ENCODE measurements at places on chromosomes 3 and 15.
A peak's percentile ranks its signal among the peaks of the same experiment; 100 is the strongest.

- no peak for DNase-seq
These were observed 428.4 kb upstream of the MDFIC2 start for GRCh38 chr3:70740872-70741271.

DNA sequence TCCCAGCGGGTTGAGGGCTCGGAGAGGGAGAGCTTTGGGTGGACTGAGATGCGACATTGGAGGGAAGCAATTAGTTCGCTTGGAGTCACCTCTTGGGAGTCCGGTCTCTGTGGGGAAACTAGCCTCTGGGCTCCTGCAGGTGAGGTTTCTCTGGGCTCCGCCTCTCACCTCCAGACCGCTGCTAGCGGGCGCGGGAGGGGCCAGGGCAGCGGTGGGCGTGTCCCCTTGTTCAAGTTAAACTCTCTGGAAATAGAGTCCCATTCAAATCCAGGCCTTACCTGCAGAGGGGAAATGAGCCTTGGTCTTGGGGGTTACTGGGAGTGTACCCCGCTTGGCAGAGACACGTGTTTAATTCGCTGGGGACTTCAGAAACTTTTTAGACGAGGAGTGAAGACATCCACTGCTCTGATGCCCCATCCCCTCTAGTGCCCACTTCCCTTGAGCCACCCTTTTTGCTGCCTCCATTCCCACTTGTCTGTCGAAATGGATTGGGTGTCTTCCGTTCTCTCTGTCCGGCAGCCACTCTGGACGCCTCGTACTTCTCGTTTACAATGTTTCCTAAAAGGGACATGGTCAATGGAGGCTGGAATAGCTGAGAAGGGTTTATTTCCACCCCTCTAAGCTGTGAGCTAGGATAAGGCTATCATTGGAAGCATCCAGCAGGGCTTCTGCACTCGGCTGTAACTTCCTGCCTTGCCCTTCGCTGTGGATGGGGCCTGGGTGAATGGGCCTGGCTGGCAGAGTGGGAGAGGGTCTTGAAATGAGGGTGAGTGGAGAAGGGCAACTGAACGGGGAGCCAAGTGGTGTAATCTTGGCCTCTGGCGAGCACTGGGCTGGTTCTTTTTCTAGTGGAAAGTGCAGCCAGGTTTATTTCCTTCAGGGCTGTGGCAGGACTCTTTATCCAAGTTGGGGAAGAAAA is 1.1 kb downstream of the MITF start:
- peak; percentile 31 for DNase-seq

DNA sequence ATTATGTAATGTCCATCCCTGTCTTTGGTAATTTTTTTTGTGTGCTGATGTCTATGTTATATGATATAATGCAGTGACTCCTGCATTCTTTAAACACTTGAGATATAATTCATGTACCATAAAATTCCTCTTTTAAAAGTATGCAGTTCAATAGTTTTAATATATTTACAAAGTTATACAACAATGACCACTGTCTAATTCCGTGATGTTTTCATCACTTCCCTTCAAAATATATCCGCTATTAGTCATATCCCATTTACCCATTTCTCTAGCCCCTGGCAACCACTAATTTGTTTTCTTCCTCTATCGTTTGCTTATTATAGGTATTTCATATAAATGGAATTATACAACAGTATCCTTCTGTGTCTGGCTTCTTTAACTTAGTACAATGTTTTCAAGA is 64.9 kb upstream of the SUCLG2 start:
- DNase-seq = no peak

DNA sequence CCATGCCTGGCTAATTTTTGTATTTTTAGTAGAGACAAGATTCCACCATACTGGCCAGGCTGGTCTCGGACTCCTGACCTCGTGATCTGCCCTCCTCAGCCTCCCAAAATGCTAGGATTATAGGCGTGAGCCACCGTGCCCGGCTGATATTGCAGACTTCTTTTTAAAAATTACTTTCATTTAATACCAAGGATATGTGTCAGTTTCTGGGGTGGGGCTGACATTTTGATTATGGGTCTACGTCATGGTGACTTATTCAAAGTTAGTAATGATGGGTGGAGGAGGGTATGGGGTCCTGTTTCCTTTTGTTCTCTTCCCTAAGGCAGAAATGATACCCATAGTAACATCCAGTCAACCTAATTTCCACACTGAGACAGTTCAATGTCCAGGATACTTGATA is 34.7 kb downstream of the GBE1 start:
- no peak for DNase-seq

- DNase-seq = peak; percentile 44
These were observed at the start of gene SCN5A for GRCh38 chr3:38649500-38650247. SCN5A (minus strand) TSS chr3:38649687; CDS start chr3:38633307, 16,380 bp downstream.

- no peak for DNase-seq
These were observed 82.8 kb downstream of the TIGIT start for GRCh38 chr3:114376516-114377185.

DNA sequence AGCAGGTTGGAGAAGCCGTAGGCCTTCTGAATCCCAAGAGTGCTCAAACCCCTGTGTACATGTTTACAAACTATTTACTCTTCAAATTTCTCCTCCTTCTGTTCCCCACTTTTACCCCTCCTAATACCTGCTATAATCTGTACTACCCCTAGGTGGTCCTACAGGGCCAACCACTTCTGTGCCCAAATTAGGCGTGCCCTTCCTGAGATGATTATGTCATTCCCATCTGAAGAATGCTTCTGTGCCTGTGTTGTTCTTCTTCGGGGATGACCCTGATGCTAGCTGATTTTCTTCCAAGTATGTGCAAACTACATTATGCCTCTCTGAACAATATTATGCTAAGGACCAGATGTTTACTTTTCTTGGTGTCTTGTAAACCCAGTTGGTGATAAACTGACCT is 20.5 kb downstream of the RBP2 start:
- DNase-seq = no peak

DNA sequence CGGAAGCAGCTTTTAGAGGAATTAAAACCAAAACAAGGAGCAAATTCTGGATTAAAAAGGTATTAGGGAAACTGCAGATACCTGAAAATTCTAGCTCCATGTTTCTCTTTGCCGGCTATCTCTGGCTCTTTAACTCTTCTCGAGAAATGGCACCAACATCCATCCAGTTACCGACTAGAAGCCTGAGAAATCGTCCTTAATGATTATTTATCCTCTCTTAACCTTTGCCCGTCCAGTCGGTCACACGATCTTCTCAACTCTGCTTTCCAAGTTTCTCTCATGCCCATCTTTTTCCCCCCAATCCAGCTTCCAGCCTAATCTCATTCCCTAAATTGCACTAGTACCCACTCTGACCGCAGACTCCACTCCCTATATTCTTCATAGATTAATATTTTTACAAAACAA is 596 bp upstream of the SGO1 start:
- no peak for DNase-seq

- no peak for DNase-seq
These were observed 127.8 kb downstream of the ABI3BP start for GRCh38 chr3:100865442-100865841.

- no peak for DNase-seq
These were observed 68.6 kb downstream of the FHIT start for GRCh38 chr3:61182662-61183061.

- DNase-seq = no peak
These were observed 79.3 kb upstream of the SKOR1 start for GRCh38 chr15:67746022-67746421.

DNA sequence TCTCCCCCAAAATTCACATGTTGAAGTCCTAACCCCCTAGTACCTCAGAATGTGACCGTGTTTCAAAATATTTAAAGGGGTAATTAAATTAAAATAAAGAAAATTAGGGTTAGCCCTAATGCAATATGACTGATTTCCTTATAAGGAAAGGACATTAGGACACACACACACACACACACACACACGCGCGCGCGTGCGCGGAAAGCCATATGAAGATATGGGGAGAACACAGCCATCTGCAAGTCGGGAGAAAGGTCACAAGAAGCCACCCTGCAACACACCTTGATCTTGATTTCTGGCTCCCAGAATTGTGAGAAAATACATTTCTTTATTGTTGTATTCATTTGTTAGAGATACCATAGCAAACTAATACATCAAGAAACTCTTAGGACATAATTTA is 54.6 kb upstream of the STXBP5L start:
- DNase-seq = no peak

DNA sequence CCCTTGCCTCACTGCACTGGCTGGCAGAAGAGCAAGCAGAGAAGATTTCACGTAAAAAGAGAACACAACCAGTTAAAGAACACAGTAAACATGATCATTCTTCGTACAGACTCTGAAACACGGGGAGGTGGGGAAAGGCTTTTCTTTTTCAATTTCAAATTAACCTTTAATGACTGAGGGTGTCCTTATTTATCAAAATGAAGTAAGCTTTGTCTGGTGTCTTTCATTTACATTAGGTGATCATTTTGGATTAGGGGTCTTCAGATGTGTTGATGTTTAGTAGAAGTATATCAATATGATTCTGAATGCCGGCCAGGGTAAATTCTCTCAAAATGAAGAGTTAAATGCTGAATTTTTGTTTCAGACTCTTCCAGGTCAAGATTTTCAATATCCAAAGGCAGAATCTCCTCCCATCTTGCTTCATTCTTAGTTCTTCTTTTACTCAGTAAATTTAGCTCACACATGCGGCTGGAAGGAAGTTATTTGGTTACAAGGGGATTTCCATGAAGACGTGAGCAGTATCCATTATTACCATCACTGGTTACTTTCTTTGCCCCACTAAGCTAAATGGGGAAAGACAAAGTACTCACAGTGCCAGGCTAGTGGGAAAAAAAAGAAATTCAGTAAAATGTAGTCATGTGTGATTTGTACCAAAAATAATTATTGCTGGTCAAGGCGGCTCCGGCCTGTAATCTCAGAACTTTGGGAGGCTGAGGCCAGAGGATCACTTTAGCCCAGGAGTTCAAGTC is 272.2 kb upstream of the NR2F2 start:
- no peak for DNase-seq

Data from WERI-Rb-1 (cell line).